NCI-H187 treated with DMSO at 0.1 percent for 48 hours (cell line): ENCODE measurements at places on chromosomes 7 and 10.

DNA sequence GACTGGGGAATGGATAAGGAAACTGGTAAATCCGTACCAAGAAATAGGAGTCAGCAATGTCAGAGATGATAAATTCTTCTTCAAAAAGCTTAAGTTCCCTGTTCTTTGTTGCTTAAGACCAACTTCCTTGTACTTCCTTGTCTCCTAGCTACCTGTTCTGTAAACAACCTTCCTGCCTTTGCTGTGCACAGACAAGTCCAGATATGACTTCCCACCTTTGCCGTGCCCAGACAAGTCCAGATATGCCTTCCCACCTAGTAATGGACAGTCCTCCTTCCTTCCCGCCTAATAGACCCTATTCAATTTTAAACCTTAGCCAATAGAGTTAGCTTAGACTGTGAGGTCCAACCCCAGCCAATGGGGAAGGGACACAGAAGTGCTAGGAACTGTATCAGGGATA is 2.5 kb upstream of the ZNF33A start:
- DNase-seq, result no peak

GRCh38 chr10:62655337-62655994 is 149.1 kb upstream of the ADO start:
- DNase-seq, result no peak

DNA sequence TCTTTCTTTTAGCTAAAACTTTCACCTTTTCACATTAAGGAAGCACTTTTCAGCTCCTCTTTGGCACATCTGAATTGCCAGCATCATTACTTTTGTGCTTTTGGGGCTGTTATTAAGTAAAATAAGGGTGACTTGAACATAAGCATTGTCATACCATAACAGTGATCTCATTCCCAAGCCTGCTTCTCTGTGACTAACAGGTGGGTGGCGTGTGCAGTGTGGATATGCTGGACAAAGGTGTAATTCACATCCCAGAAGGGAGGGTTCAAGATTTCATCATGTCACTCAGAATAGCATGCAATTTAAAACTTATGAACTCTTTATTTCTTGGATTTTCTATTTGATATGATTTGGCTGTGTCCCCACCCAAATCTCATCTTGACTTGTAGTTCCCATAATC is 517.4 kb upstream of the MKI67 start:
- no peak for DNase-seq

DNA sequence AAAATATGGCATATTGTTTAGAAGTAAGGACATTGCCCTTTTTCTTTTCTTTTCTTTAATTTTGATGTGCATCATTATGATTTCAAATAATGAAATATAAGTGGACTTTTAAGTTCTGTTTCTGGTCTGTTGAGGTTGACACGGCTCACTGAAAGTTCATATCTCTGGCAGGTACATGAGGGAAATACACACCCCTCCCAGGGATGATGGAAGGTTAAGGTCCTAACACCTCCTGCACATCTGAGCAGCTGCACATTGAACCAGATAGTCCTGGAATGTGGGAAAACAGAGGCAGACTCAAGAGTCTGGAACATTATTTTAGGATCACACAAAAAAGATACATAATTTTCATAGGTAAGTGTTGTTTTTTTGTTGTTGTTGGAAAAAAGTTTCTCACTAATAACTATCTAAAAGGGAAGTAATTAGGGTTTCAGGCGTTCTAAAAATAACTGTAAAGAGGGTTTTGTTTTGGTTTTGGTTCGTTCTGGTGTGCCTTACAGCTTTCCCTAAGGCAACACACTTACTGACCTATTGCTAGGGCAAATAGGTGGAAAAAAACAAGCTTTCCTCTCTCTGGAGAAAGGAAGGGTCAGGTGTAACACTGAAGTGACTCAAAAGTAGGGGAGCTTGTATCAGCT is 201.2 kb upstream of the PRKCQ start:
- no peak for DNase-seq

- DNase-seq, result no peak
Measured at GRCh38 chr10:105968666-105969065, 1195.8 kb downstream of the SORCS1 start.

GRCh38 chr10:120970595-120971529 is 119.7 kb downstream of the WDR11 start:
- peak; percentile 3 for DNase-seq
